C1 segment of cervical spinal cord (tissue), 14 donors: ENCODE measurements at places on chromosomes 6 and 20.

DNA sequence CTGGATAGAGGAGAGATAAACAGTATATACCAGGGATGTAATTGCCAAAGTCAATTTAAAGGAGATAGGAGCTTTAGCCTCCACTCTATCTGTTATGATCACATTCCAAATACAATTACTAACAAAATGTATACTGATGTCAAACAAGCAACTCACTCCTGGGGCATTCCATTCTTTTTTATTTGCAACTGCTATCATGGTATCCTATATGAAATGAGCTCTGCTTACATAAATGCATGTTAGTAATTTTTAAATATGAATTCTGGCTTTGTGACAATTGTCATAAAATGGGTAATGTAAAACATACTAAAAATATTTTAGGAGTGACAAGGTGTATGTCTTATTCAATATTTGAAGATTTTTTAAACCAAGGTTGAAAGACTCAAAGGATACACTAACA is 751.1 kb downstream of the HACE1 start:
- no peak for DNase-seq

- no peak for DNase-seq
Measured at GRCh38 chr20:38197619-38198018, 32.5 kb upstream of the TGM2 start.

- no peak for DNase-seq
Measured at GRCh38 chr6:72963946-72964345, 261.4 kb downstream of the KHDC1L start.

DNA sequence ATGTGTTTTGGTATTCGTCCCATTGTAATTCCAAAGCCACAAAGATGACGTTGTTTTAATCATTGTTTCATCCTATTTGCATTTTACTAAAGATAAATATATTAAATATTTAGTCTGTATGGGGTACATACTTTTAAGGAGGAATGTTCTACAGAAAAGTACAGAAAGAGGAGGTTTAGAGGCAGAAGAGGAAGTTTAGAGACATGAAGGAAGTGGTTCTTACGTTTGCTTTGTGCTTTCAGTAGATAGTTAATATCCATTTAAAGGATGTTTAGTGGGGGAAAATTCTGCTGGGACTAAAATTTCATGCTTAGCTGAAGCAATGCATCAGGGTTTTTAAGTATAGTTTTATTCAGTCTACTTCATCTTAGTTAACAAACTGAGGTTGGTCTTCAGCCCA is 116.6 kb downstream of the CRYBG1 start:
- DNase-seq: no peak

DNA sequence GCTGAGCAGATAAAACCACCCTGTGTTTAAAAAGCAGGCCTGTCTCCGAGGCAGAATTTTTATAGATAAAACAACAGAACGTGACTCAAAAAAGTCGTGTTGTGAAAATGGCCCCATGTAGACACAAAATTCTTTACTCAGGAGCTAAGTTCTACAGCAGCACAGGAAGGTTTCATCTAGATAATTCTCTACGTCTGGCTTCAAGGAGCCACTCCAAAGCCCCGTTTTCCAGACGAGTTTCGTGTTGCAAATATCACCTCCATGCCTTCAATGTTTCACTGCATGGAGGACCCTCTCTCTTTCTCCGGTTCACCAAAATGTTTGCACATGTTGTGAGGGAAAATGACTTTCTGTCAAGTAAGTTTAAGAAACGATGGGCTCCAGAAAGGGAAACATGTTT is 12.0 kb upstream of the BMP7 start:
- DNase-seq: no peak

DNA sequence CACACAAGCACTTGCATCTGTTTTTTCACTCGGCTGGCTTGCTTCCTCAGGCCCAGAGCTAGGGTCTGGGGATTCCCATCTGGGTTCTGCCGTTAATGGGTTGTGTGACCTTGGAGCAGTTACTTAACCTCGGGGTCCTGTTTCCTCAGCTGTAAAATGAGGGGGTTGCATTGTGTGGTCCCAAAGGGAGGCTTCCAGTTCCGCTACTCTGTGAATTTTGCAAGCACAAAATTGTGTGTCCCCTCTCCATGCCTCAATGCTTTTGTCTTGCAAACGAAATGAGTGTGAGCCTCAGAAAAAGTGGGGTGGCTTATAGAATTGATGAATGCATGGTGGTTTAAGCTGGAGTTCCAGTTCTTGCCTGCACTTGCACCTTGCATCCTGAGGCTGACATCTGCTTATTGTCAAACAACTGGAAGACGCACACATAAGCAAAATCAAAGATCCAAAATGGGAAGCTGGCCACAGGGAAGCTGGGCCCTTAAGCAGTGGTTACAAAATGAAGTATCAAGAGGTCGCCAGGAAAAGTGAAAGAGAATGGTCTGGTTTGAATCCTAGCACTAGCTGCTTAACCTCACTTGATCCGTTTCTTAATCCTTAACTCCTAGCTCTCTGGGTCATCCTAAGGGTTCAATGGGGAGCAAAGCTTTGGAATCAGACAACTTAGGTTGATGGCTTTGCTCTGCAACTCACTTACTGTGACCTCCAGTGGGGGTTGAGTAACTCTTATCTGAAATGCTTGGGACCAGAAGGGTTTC is 490.6 kb downstream of the DHX35 start:
- no peak for DNase-seq

- DNase-seq: no peak
Measured at GRCh38 chr6:52491203-52492069, 71.3 kb downstream of the EFHC1 start.

DNA sequence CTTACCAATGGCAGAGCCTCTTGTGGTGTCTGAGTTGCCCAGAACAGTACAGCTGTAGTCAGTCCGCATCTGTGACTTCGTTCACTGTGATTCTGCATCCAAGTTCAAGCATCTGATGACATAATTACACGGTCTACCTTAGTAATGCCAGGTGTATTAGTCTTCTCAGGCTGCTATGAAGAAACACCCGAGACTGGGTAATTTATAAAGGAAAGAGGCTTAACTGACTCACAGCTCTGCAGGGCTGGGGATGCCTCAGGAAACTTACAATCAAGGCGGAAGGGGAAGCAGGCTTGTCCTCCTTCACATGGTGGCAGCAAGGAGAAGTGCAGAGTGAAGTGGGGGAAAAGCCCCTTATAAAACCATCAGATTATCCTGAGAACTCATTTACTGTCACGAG is 163.9 kb upstream of the SULF2 start:
- no peak for DNase-seq

DNA sequence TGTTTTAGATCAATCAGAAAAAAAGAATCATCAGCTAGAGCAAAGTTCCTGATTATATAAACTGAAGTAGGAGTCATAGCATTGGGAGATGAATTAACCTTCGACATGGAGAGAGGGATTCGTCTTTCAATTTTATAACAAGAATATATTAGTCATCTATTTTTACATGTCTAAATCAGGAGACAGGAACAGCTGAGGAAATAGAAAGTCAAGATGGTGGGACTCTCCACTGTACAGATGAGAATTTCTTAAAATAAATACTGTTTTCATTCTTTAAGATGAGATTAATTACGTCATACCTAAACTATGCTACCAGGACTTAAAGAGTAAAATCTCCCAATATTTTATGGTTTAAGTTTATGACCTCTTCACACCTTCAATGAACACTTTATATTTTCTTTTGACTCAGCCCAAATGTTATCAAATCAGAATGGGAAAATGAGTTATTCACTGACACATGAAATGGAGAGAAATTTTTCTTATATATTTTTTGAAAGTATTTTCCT is 1137.7 kb downstream of the EPHA7 start:
- no peak for DNase-seq
